Coronary artery (tissue), 2 donors: ENCODE measurements at places on chromosomes 4 and X.

DNA sequence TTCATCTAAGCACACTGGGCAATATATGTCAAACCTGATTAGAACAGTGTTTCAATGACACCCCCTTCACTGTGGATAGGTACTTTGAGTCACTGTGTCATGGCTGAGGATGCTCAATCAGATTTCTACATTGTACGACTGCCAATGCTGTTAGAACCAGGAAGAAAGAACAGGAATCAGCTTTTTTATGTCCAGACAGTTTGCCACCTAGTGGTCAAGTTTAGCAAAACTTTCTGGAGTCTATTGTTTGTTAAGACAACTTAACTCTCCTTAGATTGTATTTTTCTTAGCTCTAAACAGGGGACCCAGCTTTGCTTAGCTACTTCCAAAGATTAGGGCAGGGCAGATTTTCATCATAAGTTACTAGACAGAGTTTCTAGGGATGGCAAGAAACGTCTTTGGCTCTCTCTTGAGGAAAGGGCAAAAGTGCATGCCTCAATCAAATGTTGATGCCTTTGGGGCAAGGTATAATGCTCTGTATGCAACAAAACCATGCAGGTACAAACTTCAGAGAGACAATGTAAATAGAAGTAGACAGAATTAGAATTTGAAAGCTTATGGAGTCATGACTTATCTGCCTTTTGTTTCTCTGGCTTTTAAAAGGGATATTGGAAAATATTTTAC, 40.5 kb upstream of the BMP3 start:
- DNase-seq: no peak

- no peak for DNase-seq
These were observed 218.7 kb upstream of the NDST4 start for GRCh38 chr4:115332078-115332477.

DNA sequence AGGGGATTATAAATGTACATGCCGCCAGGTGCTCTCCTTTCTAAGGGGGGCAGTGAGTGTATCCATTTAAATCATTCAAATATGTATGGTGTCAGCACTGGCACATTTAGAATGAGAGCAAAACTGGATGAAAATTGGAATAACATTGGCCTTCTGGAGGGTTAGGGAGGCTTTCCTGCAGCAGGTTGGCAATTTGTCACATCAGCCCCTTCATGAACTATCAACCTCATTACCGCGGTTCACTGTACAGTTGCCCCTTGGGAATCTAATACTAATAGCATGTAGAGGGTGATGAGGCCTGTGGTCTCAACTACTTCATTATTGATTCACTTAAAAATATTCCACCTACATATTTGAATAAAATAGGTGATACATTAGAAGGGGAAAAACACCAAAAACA, 117.9 kb downstream of the PDHA2 start:
- no peak for DNase-seq

DNA sequence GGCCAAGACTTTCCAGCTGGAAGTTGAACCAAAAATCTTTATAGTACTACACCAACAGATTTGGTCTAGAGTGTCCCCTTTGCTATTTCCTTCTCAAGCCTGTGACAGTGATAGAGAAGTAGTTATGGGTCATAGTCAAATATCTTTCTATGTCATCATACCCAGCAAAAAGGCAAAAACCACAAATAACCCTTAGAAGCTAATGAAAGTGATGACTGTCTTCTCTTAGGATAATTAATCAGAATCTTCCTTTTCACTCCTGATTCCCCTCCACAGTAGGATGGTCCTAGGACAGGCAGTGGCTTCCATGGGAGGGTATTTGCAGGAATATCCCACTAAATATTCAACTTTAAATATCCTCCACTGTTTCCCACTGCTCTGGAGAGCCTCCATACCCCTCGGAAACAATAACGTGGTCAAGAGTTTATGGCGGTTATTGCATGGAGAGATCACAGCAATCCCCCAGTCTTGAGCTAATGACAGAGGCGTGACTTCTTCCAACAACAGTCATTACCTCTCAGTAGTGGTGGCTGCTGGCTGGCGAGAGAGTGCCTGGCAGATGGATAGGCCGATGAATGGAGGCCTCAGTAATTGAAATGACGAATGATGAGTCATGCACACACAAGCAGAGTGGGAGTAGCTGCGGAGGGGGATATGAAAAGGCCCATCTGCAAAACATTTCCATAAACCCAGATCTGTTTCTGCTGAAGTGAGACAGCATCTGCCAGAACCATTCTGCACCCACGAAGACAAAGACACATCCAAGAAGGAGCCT, 154.9 kb downstream of the STK32B start:
- no peak for DNase-seq

DNA sequence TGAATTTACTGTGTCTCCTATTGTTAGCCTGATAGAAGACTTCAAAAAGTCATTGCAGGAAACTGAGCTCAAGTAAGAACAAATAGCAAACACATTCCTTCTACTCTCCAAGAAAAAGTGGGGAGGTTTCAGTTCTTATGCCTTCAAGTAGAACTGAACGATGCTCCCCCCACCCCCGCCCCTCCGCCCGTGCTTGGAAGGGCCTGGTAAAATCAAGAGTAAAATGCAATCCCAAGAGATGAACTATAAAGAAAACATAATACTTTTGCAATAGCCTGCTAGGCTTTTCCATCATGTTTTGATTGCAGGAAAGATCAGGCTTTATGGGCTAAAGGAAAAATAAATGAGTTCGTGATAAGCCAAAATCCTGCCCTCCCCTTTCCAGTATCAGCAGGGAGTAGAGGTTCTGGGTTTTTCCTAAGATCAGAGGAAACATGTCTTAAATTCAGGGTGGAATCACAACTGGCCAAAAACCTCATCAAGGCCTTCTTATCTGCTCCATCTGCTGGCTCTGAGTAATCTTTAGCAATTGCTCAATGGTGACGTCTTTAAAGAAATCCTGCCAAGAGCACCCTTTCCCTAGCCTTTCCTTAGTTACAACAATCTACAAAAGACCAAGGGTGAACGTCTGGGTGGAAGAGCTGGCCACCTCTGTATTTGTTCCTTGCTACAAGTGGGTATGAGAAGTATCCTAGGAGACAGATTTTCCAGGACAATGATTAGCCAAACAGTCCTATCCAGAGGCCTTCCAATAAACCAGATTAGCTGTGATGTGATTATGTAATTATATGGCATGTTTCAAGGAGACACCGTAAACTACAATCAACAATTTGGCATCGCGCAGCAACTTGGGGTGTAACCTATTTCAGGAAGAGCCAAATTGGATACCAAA, 66.3 kb upstream of the FAM9C start:
- no peak for DNase-seq

GRCh38 chrX:10038585-10038984, 71.4 kb downstream of the CLDN34 start:
- DNase-seq: no peak

DNA sequence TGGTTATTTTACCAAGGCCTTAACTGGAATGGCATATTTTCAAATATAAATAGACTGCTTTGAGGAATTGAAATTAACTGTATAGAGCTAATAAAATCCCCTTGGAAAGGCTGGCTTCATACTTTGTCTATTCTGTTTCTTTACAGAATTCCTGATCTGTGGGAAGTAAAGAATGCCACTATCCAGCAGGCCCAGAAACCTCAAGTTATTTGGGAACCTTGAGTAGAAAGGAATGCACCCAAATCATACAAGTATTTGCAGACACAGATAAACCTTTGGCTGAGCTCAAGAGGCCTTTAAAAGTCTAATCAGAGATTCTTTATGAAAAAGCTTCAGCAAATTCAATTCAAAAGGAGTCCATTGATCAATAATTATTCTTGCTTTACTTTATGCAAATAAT, 975.7 kb upstream of the PABPC4L start:
- DNase-seq: no peak

- DNase-seq: no peak
These were observed 9.1 kb downstream of the CYP4V2 start for GRCh38 chr4:186200516-186200915.

- DNase-seq: no peak
These were observed 51.2 kb upstream of the EDA start for GRCh38 chrX:69564665-69565064.

DNA sequence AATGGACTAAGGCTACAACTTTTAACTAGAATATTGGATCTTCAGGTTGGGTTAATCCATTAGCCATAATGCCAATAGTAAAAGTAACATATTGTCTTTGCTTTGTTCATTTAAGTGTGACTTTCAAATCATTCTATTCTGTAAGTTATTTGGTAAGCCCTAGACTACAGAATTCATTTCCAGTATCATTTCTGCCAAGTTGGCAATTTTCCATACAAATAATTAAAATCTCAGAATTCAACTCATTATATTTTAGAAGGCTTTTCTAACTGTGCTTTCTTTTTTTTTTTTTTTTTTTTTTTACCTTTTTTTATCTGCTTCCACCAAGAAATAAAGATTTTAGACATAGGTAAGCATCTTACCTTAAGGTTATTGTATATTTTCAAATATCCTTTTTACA, 173.4 kb downstream of the DCTD start:
- no peak for DNase-seq

DNA sequence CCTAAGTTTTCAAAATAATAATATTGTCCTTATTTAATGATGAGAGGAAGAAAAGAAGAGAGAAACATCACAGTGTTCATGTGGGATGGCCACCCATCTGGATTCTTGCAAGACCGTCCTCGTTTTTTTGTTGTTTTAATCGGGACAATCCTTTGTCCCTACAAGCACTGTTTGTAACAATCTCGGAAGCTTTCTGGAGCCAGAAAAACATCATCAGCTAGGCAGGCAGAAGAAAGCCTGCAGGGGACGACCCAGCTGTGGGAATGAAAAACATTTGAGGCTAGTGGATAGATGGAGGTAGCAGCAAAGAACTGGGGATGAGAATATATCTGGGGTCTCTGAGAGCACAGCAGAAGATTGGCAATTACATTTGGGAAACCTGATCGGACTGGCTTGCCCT, 105.6 kb downstream of the DKK2 start:
- DNase-seq: no peak

DNA sequence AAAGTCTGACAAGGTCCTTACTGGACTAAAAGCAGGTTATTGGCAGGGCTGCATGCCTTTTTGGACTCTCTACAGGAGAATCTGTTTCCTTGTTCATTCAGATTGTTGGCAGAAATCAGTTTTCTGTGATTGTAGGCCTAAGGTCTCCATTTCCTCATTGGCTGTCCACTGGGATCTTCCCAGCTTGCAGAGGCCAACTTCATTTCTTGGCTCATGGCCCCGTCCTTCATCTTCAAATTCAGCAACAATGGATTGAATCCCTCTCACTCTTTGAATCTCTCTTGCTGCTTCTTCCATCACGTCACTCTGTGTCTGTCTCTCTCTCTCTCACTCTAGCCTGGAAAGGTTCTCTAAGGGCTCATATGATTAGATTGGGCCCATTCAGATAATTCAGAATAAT, 14.9 kb upstream of the GLUD2 start:
- no peak for DNase-seq

- no peak for DNase-seq
These were observed 61.7 kb downstream of the HADH start for GRCh38 chr4:108051343-108051742.

DNA sequence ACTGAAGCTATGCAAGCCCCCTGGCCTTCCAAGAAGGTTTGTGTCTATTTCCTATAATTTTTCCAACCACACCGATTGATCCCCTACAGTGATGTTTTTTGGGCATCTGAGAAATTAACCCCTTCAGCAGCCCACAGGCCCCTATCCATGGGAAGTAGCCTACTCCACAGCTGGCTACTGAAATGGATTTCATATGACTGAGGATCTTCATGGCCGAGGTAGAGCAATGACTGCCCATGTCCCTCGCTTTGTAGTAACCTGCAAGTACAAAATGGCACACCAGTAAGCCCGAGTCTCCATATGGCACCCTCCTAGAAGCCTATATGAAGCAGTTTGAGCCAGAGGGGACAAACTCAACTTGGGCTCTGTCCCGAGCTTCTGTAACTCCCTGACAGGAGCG, 36.8 kb downstream of the MAP9 start:
- no peak for DNase-seq

- no peak for DNase-seq
These were observed 94.6 kb downstream of the SORBS2 start for GRCh38 chr4:185717377-185717741.

GRCh38 chrX:137945470-137945869, 379.5 kb downstream of the ZIC3 start:
- no peak for DNase-seq

DNA sequence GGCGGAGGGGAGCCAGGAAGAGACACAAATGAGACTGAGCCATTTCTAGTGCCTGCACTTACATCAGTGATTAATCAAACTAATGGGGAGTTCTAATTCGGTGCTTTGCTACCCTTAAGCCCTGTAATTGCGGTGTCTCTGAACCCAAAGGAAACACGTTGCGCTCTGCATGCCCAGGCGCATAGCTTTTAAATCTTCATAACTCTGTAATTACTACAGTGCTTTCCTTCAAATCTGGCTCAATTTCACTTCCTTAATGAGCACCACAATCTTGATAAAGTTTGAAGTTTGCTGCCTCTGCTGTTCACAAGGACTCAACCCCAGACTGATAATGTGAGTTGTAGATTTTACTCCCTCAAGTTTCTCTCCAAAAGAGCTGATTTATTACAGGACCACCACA, 5.7 kb upstream of the NHS start:
- no peak for DNase-seq

GRCh38 chr4:144579411-144580030, 66.4 kb upstream of the HHIP start:
- DNase-seq: no peak

GRCh38 chr4:82799006-82799881, 648 bp upstream of the SCD5 start:
- no peak for DNase-seq

DNA sequence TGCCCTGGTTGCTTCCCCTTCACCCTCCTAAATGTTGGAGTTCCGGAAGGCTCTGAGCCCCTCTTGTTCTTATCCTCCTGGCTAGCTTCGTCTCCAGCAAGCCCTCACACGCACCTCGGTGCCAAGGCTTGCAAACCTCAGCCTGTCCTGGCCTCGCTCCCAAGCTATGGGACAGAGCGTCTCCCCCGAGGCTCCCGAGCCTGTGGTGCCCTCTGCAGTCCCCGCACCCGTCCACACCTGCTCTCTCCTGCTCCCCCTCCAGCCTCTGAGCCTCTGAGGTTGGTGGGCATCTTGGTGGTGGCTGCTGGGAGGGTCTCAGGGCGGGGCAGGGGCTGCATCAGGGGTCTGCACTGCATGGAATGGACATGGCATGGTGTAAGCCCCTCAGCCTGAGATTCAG, 63.2 kb downstream of the TRMT44 start:
- no peak for DNase-seq

- no peak for DNase-seq
These were observed 47.7 kb downstream of the TIGD2 start for GRCh38 chr4:89158884-89159503.

- DNase-seq: no peak
These were observed 147.7 kb downstream of the SH3KBP1 start for GRCh38 chrX:19739683-19740082.

- no peak for DNase-seq
These were observed 149.5 kb downstream of the PPP1R2C start for GRCh38 chrX:42628471-42628870.

GRCh38 chr4:5631352-5632065, 76.8 kb downstream of the EVC2 start:
- DNase-seq: no peak
